HCEC 1CT (cell line): ENCODE measurements at places on chromosomes 3 and 15.
A peak's percentile ranks its signal among the peaks of the same experiment; 100 is the strongest.

- no peak for DNase-seq
Measured at GRCh38 chr3:35616346-35616745, 23.0 kb upstream of the ARPP21 start.

- no peak for DNase-seq
Measured at GRCh38 chr3:11914041-11914440, 67.4 kb upstream of the TAMM41 start.

GRCh38 chr3:125641891-125642290, 46.6 kb upstream of the OSBPL11 start:
- DNase-seq: no peak

- DNase-seq: no peak
Measured at GRCh38 chr3:129028866-129029265, 27.8 kb downstream of the EFCC1 start.

GRCh38 chr15:88161636-88162035, 94.9 kb downstream of the NTRK3 start:
- DNase-seq: no peak

DNA sequence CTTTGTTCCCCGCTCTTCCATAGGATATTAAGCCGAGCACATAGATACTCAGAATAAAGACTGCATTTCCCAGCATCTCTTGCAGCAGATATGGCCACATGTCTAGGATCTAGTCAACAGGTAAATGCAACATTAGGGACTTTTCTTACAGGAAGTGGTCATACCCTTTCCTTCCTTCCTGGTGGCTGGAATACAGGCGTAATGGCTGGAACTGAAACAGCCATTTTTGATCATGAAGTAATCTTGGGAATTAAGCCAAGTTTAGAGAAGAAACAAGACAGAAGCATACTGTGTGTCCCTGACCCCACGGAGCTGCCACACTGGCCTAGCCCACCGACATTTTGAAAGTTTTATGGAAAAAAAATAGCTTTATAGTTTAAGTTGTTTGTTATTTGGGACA, 234.0 kb downstream of the XXYLT1 start:
- no peak for DNase-seq

DNA sequence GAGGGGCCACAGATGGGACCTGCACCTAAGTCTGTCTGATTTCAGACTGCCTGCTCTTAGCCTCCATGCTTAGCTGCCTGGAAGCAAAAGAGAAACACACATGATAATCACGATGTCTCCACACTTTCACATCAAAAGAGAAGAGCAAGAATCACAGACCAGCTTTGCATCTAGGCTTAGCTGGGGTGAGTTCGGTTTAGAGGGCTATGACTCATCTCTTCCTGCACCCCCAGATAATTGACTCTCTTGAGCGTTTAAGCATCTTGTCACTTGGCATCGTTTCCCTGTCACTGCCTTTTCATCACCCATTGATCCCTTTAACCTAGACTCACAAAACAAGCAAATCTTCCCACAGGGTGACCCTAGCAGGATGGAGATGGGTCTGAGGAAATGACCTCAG, 124.0 kb downstream of the NTRK3 start:
- no peak for DNase-seq

DNA sequence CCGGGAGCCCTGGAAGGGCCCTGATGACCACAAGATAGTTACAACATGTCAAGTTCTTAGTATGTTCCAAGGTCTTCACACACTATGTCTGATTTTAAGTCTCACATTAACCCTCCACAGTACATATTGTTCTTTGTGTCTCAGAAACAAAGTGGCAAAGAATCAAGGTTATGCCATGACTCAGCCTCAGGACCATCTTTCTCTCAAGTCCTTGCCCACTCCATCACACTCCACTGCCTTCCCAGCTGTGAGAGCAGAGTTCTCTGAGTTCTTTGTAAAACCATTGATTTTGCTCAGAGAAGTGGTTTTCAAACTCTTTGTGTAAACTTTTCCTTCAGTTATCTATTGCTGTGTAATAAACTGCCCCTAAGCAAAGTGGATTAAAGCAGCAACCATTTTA, 67.9 kb upstream of the C3orf80 start:
- no peak for DNase-seq

DNA sequence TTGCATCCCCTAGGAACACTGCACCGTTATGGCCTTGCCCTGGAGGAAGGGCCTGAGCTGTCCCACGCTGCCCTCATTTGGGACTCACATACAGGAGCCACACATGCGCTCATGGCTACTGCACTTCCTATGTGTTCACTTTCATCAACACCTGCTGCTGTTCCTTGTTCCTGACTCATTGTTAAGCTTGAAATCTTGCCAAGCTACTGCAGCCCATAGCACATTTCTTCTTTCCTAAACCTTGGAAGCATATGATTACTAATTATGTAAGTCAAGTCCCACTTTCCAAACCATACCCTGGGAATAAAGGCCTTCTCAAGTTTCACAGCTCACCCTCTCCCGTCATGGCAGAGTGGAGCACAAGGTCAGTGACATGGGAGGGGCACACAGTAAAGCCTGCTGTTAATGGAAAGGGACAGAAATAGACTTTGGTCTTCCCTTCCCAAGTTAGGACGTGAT, 307.9 kb downstream of the CLSTN2 start:
- no peak for DNase-seq

DNA sequence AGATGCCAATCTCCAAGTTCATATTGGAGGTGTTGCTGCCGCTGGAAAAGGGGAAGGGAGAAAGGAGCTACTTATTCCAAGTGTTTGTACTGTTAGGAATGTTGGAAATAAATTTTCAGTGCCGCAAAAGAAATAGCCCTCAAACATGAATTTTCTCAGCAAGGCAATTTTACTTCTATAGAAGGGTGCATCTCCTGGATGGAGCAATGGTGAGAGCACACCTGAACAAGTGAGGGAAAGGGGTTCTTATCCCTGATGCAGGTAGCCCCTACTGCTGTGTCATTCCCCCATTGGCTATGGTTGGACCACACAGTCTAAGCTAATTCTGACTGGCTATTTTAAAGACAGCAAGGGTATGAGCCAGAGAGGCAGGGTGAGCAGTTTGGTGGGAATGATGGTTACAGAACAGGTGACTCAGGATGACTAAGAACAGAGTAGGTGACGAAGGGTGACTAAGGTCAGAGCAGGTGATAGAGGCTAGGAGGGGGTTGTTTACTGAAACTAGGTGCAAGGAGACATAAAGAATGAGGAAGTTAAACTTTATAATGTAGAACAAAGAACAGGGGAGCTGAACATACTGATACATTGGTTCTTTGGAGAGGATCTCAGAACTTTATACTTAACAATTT, 503.5 kb downstream of the EDEM1 start:
- DNase-seq: peak; percentile 1

DNA sequence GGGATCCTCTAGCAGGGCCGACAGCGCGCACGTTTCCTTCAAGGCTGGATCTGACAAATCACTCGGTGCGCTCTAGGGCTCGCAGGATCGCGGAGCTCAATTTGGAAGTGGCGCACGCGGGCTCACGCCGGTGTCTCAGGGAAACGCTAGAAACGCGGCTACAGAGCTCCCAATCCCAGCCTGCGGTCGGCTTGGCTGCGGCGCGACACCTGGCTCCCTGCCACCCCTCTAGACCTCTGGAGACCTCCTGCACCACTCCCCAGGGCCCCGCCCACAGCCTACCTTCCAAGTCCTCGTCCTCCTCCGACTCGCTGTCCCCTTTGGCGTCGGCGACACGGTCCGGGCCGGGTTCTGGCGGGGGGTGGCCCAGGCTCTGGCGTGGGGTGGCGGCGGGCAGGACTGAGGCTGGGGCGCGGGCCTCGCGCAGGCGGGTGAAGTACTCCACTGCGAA, 596 bp downstream of the PRKAR2A start:
- DNase-seq: peak; percentile 75

- DNase-seq: no peak
Measured at GRCh38 chr15:74050556-74051234, 31.7 kb downstream of the GOLGA6A start.

- no peak for DNase-seq
Measured at GRCh38 chr3:113548501-113548900, 16.1 kb downstream of the SIDT1 start.

DNA sequence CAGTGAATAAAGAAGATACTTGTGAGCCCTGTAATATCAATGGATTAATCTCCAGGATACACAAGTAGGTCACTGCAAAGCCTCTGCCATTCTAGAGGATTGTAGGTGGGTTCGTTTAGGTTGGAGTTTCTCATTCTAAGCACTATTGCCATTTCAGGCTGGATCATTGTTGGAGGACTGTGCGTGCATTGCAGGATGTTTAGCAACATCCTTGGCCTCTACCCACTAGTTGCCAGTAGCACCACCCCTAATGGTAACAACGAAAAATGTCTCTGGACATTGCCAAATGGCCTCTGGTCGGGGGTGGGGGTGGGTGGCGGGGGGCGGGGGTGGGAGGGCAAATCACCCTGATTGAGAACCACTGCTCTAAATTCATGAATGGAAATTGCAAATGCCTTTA, 4.9 kb upstream of the IFT57 start:
- DNase-seq: no peak
